HT-29 (cell line): ENCODE measurements at places on chromosomes 11 and 22. TPM values are rescaled to one million over a fixed set of nuclear protein-coding genes. Genes with fewer than 3 reads are reported as not detected.

RFPL1 gene
- not detected in 2 replicates for total RNA-seq

DNA sequence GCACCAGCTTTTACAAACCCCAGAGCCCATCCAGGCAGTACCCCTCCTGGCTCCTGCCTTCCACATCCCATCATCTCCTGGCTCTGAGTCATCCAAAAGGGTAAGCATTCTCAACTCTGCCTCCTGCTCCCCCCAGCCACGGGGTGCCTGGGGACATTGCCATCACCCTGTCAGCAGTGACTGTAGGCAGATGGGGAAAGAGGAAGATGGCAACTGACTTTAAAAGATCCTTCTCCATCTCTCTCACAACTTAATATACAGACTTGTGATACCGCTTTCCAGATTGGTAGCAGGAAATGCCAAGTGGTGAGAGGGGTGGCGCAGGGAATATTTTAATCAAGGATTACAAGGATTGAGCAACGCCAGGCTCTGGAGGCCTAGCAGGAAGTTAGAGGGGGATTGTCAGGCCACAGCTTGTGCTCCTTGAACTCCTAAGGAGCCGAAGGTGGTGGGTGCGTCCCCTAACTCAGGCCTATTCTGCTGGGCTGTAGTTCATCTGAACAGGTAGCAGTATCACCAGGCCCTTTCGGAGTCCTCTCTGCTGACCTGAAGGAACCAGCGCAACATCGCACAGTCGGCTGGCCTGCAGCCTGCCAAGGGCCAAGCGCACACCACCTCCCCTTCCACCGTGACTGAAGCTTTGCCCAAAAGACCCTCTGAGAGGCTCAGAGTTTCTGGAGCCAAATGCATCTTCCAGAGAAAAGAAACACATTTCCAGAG lies 83.3 kb downstream of the ZC3H12C start:
- no peak for DNase-seq

GRCh38 chr11:69007975-69008381 lies 5.1 kb downstream of the MRGPRF start:
- DNase-seq, result no peak

GRCh38 chr22:26687439-26687838 lies 30.1 kb downstream of the MIAT start:
- DNase-seq, result no peak

DNA sequence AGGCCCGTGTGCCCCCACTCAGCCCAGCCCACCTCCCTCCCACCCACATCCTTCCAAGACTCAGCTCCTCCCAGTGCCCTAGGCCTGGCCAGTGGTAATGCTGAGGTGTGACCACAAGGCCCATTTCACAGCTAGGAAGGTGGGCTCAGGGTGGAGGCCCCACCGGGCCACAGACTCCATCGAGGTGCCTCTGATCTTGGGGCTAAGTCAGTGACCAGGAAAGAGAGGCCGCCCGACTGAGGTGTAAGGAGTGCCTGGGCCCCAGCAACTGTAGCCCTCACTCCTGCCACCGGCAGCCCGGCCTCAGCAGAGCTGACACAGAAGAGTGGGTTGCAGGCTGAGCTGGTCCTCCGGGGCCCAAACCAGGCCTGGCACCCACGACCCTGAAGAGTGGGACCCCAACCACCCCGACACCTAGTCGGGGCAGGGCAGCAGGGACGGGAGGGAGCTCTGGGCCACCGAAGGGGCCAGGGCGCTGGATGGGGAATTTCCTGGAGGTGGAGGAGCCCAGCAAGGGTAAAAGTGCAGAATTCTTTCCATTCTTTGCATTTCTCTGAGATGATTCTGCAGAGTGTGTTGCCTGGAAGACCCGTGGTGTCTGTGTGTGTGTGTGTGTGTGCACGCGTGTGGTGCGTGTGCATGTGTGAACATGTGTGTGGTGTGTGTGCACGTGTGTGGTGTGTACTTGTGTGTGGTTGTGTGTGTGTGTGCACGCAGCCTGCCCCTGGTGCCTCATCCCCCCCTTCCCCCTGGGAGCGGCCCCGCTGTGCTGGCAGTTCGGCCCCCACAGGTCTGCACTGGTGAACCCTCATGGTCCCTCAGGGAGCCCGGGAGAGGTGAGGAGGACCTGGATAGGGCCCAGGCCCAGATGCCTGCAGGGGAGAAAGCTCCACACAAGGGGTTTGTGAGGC lies 8.3 kb upstream of the PIM3 start:
- peak; percentile 58 for DNase-seq

DNA sequence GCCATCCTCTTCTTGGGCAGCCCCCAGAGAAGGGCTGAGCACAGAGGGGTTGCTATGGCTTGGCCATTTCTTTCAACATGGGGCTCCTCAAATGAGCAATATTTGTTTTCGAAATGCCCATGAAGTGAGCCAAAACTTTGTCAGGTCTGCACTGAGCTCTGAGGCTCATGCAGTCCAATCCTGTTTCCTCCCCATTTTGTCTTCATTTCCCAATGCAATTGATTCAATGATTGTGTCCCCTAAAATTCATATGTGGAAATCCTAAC lies 60.6 kb upstream of the CD44 start:
- DNase-seq, result no peak

DNA sequence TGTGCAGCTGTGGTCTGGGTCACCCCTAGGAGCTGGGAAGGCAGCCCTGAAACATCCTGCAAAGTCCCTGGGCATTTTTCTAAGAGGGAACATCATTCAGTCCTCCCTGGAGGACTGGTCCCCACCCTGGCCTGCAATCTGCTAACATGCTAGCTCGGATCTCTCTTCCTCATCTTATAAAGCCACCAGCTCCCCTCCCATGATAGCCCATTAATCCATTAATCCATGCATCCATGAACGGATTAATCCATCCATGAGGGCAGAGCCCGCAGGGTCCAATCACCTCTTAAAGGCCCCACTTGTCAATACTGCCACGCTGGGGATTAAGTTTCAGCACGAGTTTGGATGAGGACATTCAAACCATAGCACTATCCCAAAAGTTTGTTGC lies 12.1 kb downstream of the PRG3 start:
- DNase-seq, result no peak

UPK2 gene
- total RNA-seq, result 0.31 TPM in 1 of 2 replicates, not detected in the other

DEPDC7 gene
- total RNA-seq, result 3.3 and 4.8 TPM in 2 replicates

- no peak for DNase-seq
Measured at GRCh38 chr22:39148727-39149535, 3.5 kb downstream of the CBX7 start.

- no peak for DNase-seq
Measured at GRCh38 chr22:44642096-44642644, 59.8 kb upstream of the PRR5 start.

- DNase-seq, result peak; percentile 57
Measured at GRCh38 chr11:73402834-73403185, 26.6 kb downstream of the RELT start.

DNA sequence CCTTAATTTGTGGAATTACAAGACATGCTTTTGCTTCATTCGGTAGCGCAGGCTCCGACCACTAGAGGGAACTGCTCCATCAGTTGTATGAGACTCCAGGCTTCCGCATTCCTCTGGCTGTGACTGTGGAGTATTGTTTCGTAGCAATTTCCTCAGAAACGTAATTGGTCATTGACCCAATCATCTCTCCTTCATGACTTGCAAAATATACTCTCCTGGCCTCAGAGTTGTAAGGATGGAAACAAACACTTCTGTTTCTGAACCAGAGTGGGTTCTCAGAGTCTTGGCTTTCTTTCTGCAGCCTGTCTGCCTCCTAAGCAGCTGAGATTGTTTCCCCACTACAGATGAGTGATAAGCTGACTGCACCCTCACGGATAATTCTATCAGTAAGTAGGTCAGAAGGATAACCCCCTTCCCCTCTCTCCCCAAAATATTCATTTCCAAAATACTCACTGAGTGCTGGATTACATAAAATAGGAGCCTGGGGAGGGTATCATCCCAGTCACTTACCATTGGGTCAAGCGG lies 146.8 kb upstream of the ZC3H12C start:
- DNase-seq, result peak; percentile 90

GRCh38 chr11:34149274-34149673 lies 43.8 kb downstream of the NAT10 start:
- no peak for DNase-seq

GRCh38 chr22:19761725-19762567 lies 1.4 kb downstream of the TBX1 start:
- no peak for DNase-seq

DNA sequence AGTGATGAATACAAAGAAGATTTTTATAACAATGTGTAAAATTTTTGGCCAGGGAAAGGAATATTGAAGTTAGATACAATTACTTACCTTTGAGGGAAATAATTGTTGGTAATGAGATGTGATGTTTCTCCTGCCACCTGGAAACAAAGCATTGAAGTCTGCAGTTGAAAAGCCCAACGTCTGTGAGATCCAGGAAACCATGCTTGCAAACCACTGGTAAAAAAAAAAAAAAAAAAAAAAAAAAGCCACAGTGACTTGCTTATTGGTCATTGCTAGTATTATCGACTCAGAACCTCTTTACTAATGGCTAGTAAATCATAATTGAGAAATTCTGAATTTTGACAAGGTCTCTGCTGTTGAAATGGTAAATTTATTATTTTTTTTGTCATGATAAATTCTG lies 5.3 kb downstream of the BIRC3 start:
- DNase-seq, result no peak

DNA sequence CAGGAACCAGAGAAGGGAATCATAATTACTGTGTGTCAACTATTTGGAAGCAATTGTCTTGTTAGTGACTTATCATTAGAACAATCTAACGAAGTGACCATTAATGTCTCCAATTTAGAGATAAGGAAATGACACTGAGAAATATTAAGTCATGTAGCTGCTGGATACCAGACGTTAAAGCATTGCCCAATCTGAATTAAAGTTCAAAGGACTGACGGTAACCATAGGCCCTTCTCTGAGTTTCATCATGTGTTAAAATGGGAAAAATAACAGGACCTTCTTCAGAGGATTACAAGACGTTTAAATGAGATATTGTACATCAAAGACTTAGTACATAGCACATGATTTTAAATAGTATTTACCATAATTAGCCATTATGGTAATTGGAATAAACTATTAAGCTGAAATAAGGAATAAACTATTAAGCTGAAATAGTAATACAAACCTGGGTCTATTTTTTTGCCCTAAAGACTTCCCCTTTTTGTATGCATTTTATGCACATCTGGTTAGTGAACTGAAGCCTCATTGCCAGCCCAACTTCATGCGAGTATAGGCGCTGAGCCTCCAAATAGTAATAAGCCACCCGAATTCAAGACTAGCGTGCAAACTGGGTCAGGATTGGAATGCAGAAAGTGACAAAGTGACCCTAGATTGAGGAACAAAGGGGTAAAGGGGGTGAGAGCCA lies 41.0 kb downstream of the GLYATL1 start:
- no peak for DNase-seq

- no peak for DNase-seq
Measured at GRCh38 chr11:34978236-34979191, 62.1 kb downstream of the PDHX start.

DNA sequence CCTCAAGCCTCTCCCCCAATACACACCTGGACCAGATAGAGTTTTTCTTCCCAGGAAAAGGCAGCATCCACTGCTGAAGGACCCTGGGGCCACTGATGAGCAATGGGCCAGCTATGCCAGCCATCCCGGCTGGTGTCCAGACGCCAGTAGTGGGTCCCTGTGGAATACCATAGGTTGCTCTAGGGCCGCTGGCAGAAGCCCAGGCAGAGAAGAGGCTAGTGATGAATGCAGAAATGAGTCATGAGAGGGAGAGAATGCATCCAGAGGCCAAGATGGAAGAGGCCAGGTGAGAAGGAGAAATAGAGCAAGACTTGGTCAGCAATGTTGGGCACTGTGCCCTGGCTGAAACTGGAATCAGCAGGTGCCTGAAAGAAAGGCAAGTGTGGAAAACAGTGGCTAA lies 8.9 kb downstream of the HPX start:
- DNase-seq, result no peak

GRCh38 chr22:39728236-39728860 lies 157.8 kb downstream of the CACNA1I start:
- no peak for DNase-seq

VWA5A gene
- total RNA-seq, result 0.18 and 0.81 TPM in 2 replicates

DNA sequence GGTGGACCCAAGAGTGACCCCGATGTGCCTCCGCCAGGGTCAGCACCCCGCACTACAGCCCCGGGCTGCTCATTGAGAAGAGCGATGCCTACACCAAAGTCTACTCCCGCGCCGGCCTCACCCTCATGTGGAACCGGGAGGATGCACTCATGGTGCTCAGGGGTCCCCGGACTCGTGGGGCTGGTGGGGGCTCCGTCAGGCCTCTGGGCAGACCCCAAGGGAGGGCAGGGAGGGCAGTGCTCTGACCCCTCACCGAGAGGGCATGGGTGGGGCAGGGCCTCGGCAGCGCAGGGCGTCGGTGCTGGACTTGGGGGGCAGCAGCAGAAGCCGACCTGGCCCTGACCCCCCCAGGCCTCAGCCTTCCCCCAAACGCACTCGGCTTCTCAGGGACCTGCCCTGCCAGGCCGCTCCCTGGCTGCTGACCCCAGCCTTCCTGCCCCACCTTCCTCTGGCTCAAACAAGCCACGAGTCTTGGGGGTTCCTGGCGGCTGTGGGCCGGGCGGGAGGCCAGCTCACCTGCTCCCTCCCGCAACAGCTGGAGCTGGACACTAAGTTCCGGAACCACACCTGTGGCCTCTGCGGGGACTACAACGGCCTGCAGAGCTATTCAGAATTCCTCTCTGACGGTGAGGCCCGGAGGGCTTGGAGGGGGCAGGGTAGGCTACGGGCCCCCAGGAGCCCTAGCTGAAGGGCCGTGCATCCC lies 2.9 kb downstream of the MUC2 start:
- DNase-seq, result peak; percentile 53

GRCh38 chr11:71125150-71125549 lies 127.2 kb downstream of the SHANK2 start:
- no peak for DNase-seq

TMEM123 gene
- total RNA-seq, result 152 and 161 TPM in 2 replicates

CD248 gene
- not detected in 2 replicates for total RNA-seq

DNA sequence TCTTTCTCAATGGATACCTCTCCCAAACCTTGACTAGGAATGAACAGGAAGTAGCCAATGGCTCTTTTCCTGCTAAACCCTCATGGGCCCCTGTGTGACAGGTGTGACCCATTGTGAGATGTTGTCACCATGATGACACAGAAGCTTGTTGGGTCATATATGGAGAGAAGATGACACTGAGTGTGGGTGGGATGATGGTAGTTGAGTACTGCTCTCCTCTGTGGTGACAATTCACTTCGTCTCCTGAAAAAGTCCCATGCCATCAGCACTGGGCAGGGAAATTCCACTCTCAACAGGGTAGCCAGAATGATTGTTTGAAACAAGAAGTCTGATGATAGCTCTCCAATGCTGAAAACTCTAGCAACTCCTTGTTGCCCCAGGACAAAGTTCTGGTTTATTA lies 94.0 kb upstream of the SEZ6L start:
- no peak for DNase-seq
